ENCODE measurements at places on chromosomes 11 and 22.

DNA sequence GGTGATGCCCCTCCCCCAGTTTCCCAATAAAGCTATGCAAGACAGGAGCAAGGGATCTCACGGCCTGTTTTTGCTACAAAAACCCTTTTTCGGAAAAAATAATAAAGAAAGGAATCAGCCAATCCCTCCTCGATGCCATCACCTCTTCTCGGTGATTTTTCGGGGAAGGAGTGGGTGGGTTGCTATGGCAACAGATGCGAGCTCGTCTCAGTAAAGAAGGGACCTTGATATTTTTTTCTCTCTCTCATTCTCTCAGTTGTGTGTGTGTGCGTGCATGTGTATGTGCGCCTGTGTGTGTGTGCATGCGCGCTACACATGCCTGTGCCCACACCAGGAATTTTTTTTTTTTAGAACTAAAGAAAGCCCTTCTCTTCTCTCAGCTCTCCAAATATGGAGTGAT lies 3.8 kb upstream of the NPAS4 start:
- peaks cover 30% of the 10 kb centered on the region for H3K4me1 ChIP-seq
- H3K36me3 ChIP-seq = no peaks in the 10 kb centered on the region
- peak overlapping the region; percentile 34 for H3K4me3 ChIP-seq
- peak overlapping the region; percentile 20 for H3K27ac ChIP-seq
- DNase-seq = no peak

GRCh38 chr11:20668131-20668809 lies 1.1 kb upstream of the NELL1 start:
- H3K27me3 ChIP-seq = peaks cover 66% of the 10 kb centered on the region
- no peak for DNase-seq
- no peak overlapping the region for H3K4me3 ChIP-seq
- H3K4me1 ChIP-seq = no peaks in the 10 kb centered on the region
- H3K36me3 ChIP-seq = no peaks in the 10 kb centered on the region

- H3K4me1 ChIP-seq = no peaks in the 10 kb centered on the region
- no peak for DNase-seq
- H3K27ac ChIP-seq = no peak overlapping the region
- no peak overlapping the region for H3K4me3 ChIP-seq
- H3K27me3 ChIP-seq = no peaks in the 10 kb centered on the region
Measured at GRCh38 chr11:17171916-17172315, 35.9 kb downstream of the PIK3C2A start.

DNA sequence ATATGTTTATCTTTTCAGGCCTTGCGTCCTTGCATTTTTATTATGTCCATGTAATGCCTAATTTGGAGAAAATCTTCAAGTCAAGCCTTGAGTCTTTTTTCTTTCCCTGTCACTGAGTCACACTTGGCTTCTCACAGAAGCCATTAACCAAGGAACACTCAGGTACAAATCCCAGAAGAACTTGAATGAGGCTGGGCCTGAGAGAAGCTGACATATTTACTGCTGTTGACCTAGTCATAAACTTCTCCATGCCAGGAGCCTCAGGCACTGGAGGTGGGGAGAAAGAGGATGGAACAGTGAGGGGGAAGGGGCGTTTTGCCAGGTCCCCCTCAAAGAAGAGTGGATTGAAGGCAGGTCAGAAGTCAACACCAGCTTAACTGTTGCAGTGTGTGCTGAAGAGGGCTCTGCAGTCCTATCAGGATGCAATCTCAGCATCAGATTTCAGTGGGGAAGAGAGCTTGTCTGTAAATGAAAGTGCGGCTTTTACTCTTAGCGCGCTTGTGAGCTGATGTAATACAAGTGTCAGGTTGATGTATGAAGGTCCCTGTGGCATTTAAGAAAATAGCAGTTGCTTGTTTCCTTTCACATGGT lies 526.0 kb downstream of the ETS1 start:
- H3K4me3 ChIP-seq = no peak overlapping the region
- H3K27me3 ChIP-seq = peaks cover 6% of the 10 kb centered on the region
- DNase-seq = no peak

GRCh38 chr22:47112582-47112965 lies 350.1 kb downstream of the TBC1D22A start:
- no peak for DNase-seq
- no peaks in the 10 kb centered on the region for H3K4me1 ChIP-seq
- no peak overlapping the region for H3K27ac ChIP-seq
- peaks cover 5% of the 10 kb centered on the region for H3K36me3 ChIP-seq

Measured in activated CD4-positive, alpha-beta T cell treated with anti-CD3 and anti-CD28 coated beads, Interleukin-2, amount 10 ng/mL, durations not matched to agents 24 days and 14 days (primary cell).